ENCODE measurements at places on chromosomes 12 and 14.

GRCh38 chr14:70084226-70084625 lies 104.5 kb downstream of the SLC8A3 start:
- no peak for DNase-seq

DNA sequence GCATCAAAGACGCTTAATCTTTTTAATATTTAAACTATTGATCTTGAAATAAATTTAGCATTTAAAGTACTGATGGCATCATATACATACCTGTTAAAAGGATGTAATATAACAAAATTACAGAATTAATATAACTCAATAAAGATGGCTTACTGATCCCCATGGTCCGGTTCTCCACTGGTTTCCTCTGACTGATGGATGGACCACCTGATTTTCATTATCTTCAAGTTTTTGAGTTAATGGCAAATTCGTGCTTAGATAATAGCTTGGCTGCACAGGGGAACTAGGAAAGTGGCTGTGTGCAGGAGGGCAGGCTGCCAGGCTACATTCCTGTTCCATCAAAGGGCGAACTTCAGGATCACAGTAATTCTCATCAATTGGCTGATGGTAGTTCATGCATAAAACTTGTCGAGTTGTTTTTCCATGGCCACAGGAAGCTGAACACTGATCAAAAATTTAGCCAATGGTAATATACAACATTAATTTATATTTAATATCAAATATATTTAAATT lies 123.9 kb downstream of the ADAMTS20 start:
- no peak for DNase-seq

- DNase-seq = no peak
Observed at GRCh38 chr12:27542628-27543027, 18.6 kb downstream of the PPFIBP1 start.

DNA sequence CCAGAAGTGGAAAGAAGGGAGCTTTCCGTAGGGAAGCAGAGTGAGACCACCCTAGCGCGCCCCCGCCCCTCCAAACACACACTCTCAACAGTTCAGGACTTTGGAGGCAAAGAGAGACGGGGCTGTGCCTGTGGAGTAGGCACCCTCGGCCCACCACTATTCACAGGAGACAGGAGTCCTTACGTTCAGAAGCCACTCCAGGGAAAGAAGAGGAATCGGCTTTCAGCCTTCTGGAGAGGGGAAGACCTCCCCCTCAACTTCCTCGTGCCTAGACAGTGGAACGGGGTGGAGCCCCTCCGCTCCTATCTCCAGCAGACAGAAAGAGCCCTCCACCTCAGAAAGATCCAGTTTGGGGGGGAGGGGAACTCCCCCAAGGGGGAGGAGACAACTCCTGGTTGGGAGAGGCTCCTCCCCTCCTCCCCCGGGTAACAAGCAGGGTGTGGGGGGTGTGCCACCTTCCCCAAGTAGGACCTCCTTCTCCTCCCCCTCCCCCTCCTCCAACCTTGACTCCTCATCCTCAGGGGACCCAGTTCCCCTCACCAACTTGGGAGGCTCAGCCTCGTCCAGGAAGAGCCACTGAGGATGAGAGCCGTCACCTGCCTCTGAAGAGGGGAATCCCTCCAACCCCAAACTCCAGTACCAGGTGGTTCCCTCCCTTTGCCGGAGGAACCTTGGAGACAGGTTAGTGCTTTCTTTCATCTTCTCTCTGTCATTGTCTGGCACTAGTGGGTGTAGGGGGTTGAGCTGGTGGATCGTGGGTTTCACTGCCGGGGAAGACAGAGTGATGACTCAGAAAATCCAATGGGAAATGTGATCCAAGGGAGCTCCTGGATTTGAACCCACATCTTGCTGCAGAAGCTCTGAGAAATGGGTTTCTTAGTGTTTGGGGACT lies 883 bp downstream of the FOXJ2 start:
- DNase-seq = peak; percentile 33

- DNase-seq = no peak
Observed at GRCh38 chr12:12017798-12018197, 52.9 kb upstream of the BCL2L14 start.

- DNase-seq = no peak
Observed at GRCh38 chr12:104549815-104550480, 93.2 kb downstream of the CHST11 start.

DNA sequence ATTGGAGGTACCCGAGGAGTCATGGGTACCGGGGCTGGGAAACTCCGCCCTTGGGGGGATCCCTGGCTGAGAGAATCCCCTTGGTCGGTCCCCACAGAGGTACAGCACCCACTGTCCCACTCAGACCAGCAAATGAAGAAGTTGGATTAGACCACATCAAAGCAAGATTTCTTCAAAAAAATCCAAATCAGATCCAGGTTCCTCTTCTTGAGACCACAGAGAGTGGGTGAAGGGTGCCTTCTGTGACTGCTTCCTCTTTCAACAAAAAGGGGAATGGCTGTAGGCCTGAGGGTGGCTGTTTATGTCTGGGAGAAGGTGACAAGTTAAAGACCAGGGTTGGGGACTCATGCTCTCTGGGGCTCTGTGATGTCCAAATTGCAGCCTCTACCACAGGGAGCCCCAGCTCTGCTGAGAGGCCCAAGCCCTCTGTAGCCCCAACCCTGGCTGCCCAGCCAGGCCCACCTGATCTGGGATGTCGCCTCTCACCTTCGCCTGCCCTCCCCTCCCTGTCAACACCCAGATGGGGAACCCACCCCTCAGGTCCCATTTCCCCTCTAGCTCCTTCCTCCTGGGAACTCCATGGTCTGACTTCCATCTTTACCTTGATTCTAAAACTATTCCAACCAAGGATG lies 50.9 kb downstream of the ZFP36L1 start:
- peak; percentile 97 for DNase-seq

- no peak for DNase-seq
Observed at GRCh38 chr14:102007916-102008418, 43.6 kb downstream of the DYNC1H1 start.

DNA sequence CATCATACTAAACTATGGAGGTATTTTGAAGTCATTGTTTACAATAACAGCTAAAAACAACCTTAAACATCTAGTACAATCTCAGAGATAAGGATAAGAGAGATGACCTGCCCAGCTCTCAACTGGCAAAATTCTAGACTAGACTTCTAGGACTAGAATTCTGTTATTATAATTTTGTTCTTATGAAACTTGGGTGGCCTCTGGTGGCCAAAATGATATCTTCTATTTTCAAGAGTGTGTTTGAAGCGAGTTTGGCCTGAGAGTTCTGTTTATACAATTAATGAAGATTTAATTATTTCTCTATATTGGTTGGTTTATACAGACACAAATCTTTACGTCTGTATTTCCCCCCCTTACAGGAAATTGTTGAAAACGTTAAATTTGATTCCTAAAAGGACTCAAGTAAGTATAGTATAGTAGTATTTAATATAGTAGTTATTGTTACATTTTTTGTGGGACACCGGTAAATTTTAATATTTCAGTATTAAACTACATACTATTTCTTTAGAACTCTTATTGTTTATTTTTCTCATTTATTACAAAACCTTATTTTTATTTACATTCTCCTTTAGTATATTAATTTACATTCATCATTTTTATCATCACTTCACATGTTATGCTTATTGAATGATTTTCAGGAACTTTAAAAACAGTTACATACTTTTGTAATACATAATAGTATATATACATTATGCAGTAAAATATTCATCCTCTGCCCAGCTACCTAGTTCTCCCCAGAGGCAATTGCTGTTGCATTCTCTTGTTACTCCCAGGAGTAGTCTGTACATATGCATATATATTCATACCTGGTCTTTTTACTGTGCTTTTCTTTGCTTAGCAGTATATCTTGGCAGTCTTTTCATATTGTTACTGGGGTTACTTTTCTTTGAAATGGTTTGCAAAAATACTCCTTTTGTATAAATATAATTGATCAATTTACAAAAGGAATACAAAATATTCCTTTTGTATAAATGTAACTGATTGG lies 6.6 kb downstream of the PPHLN1 start:
- peak; percentile 62 for DNase-seq

DNA sequence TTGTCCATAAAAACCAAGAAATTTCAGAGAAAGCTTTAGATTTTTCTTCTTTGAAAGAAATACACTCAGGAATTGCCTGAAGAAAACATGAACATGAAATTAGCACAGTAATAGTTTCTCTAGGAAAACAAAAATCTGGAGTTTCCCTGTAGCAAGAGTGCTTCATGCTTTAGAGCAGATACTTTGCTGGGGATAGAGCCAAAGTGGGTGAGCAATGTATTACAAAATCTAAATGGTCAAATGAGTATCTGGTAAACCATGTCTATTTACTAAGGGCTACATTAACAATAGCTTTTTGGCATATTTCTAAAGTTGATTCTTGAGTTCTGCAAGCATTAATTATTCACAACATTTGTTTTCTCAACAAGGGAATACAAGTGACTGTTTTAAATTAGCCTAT lies 26.2 kb downstream of the AVPR1A start:
- DNase-seq = no peak

- peak; percentile 82 for DNase-seq
Observed at GRCh38 chr12:1117970-1118563, 127.0 kb downstream of the ERC1 start.

Measured in suppressor macrophage treated with lipopolysaccharide for 1 hour (primary cell).